Esophagus mucosa (tissue), 1 donor: ENCODE measurements at places on chromosomes 13 and 19.

GRCh38 chr13:57925250-57925649 lies 293.7 kb downstream of the PCDH17 start:
- no peak for ATAC-seq

GRCh38 chr13:32019612-32020233 lies 11.9 kb upstream of the FRY start:
- no peak for ATAC-seq

- no peak for ATAC-seq
Measured at GRCh38 chr13:103873725-103874124, 807.5 kb upstream of the SLC10A2 start.

GRCh38 chr13:24304620-24305019 lies 4.8 kb upstream of the C1QTNF9 start:
- no peak for ATAC-seq

DNA sequence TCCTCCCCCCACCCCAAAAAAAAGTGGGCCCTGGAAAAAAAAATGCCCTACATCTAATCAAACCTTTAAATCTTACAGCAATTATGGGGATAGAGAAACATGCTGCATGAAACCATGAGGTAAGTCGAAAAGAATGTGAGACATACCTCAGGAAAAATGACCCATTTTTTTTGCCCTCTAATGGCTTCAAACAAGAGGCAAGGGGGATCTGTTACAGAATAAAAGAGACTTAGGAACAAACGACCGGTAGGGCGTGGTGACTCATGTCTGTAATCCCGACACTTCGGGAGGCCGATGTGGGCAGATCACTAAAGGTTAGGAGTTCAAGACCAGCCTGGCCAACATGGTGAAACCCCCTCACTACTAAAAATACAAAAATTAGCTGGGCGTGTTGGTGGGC lies 8.4 kb downstream of the RGL3 start:
- ATAC-seq, result no peak

DNA sequence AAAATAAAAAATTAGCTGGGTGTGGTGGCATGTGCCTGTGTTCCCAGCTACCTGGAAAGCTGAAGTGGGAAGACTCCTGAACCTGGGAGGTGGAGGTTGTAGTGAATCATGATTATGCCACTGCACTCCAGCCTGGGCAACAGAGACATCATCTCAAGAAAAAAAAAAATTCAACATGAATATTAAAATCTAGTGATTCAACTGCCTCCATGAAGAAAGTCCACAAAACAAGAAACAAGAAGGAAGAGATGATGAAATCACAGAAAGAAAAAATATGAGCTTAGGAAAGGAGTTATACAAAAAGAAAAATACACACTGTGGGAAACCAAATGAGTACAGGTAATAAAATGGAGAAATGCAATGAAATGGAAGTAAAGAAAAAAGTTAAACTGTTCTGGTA lies 99.6 kb upstream of the SIAH3 start:
- no peak for ATAC-seq

DNA sequence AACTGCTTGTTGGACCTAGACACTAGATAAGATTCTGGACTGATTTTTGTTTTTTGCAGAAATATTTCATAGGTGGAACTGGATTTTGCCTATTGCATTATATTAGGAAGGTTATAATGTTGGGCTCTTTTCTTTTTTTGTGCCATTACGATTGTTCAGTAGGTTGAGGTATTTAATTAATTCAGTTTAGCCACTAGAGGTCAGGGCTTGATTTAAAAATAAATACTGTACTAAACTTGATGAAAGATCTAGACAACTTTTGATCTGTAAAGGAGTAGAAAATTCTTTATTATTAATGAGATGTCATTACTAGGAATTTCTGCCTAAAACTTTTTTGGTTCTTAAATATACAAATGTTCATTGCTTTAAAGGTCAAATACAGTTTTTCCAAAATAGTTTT lies 15.2 kb upstream of the SUPT20H start:
- ATAC-seq, result no peak

GRCh38 chr13:80529734-80530133 lies 188.8 kb upstream of the SPRY2 start:
- ATAC-seq, result no peak

DNA sequence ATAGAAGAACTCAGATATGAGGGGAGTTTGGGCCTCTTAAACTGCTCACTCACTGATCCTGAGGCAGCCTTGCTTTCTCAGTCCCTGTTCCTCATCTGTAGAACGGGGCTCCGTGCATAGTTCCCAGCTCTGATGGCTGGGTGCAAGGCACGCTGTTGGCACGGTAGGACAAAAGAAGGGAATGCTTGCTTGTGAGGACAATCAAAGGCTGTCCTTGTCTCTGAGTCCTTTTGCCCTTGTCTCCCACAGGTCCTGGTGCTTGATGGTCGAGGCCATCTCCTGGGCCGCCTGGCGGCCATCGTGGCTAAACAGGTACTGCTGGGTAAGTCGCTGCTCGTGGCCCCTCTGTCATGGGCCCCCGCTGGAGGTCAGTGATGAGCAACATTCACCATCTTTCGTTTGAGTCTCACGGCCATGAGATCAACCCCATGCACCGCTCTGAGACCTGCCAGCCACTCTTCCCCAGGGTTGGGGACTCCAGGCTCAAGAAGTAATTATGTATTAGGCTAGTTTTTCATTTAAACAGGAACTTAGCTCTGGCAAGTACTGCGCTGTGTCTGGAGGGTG lies 2.3 kb downstream of the RPL13A start:
- ATAC-seq, result no peak

GRCh38 chr13:75902166-75903104 lies 266.3 kb downstream of the LMO7 start:
- ATAC-seq, result no peak

DNA sequence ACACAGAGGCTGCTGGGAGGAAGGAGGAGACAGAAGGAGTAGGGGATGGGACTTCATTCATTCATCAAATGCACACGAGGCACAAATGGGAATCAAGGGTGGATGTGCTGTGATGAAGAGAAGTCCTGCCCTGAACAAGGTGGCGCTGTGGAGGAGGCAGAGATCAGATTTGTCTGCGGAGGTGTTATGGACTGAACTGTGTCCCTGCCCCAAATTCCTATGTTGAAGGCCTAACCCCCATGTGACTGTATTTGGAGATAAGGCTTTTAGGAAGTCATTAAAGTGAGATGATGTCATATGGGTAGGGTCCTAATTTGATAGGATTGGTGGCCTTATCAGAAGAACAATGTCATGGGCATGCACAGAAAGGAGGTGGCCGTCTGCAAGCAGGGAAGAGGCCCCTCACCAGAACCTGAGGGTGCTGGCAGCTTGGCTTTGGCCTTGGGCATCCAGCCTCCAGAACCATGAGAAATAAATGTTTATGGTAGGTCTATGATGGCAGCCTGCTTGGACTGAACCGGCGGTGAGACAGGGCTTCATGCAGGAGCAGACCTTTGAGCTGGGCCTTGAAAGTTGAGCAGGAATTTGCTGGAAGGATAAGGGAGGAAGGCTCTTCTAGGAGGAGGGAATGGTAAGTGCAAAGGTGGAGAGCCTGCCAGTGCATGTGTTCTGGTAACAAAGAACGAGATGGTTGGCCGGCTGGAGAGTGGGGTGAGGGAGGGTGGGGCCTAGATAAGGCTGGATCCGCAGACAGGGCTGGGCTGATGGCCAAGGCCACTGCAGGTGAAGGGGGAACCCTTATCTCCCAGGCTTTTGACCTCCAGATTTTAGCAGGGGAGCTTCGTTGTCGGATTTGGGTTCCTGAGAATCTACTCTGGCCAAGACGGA lies 2.7 kb upstream of the CEBPA start:
- ATAC-seq, result no peak

DNA sequence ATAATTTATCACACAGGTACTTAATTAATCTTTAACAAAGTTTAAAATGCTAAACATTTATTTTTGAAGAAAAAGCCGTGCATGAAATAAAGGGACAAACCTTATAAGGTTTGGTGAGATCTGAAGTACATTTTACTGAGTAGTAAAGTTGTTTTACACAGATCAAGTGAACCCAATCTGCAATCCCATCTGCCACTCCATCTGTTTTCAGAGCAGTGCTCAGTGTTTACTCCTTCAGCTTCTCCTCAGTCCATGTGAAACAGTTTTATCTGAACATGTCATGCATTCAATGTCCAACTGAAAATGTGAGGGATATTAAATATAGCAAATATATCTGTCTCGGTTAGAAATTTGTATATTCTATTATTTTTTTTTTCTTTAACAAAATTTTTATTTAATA lies 166.8 kb downstream of the MAB21L1 start:
- no peak for ATAC-seq

DNA sequence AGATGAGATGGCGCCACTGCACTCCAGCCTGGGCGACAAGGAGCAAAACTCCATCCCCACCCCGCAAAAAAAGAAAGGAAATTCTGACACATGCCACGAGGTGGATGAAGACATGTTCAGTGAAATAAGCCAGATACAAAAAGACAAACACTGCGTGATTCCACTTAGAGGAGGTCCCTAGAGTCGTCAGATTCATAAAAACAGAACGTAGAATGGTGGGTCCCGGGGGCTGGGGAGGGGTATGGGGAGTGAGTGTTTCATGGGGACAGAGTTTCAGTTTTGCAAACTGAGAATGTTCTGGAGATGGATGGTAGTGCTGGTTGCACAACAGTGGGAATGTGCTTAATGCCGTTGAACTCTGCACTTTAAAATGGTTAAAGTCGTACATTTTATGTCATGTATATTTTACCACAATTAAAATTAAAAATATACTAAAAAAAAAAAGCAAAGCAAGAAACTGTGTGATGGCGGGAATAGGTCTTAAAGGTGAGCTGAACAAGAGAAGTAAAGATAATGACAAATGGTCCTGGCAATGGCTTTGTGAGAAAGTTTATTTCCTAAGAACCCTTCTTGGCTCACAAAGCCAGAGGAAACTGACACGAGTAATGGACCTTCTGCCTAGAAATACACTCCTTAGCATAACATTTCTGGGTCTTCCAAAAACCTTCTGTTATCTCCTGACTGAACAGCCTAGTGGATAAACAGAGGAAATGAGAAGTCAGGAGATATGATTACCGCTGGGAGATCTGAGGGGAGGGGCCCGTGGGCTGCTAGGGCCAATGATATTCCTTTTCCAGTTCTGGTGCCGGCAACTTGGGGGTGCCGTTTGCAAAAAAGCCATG lies 4.2 kb upstream of the SPC24 start:
- no peak for ATAC-seq

DNA sequence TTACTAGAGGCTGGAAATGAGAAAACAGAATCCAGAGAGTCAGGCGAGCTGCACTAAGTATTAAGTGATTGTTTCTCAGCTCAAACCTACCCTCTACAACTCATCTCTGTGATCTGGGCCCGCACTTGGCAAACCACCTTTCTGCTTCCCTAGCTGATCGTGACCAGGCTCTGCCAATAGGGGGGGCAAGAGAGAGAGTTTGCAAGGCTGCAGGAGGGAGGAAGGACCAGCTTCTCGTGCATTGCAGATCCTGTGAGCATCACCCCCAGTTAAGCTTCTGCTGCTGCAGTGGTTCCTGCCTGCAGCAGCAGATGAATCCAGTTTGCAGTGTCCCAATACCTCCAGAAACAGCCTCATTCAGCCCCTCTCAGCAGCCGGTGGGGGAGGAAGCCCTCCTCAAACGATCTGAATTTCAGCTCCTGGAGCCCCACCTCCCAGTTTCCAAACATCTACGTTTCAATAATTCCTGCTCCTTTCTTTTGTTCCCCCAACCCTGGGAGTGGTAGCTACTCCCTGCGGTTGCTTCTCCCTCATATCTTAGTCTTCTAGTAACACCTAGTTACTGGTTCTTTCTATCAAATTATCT lies 20.0 kb downstream of the XRCC1 start:
- ATAC-seq, result peak; percentile 61

DNA sequence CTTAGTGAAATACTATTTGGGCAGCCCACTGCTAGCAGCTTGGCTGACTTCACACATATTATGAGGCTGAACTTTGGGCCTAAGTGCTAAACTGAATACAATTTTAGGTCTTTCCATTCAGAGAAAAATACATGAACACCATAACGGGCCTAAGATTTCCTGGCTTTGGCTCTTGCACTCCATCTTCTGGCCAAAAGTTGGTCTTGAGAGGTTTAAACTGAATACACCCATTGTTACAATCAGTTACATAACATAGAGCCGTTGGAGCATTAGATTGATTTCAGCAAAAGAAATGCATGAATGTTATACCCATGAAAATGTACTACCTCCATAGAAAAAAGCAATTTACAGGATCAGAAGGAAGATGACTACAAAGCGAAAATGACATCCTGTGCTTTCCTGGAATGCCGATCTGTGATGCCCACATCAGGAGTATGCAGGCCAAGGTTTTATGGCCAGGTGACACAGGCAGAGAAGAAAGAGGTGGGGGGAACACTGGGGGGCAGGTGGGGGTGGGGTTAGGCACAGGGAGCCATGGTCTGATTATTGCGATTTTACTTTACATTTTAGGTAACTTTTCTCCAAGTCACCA lies 11.1 kb upstream of the SHISA2 start:
- ATAC-seq, result peak; percentile 54

GRCh38 chr19:35249848-35250711 lies 1.3 kb downstream of the LSR start:
- no peak for ATAC-seq

DNA sequence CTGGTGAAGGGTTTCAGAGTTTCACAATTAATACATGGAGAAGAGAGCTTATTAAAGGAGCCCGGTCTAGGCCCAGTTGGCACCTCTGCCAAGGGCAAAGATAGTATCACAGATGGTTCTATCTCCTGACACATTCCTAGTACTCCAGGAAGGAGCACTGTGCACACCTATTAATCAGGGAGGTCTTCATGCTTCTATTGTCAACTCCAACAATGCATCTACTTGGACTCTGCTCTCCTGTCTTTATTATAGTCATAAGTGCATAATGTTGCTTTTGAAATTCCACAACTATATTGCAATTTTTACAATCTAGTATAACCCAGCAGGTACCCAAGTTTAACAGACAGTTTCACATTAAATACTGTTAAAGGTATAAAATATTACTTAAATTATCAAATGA lies 174.5 kb upstream of the TSC22D1 start:
- ATAC-seq, result no peak

DNA sequence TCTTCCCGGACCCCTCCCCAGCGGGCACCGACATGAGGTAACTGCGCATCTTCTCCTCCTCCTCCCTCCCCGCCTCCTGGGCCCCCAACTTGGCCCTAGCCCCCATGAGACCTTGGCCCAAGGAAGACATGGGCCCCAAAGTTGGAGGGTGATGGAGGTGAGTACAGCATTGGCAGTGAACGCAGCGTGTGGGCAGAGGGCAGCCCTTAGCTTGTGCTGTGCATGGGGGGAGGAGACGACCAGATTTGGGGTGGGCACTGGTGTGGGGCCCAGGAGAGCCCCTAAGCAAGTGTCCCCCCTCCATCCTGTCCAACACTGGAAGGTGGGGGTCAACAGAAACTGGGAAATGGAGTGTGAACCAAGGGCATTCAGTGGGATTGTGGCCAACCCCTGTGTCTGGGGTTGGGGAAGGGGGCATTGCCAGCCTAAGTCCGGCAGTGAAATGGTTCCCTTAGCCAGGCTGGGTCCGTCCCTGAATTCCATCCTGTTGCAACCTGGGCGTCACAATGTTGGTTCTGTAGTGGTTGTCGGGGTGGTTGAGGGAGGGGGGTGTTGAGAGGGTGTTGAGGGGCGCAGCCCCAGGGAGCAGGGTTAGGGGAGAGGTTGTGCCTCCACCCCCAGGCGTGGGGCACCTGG lies 23.5 kb downstream of the NUMBL start:
- ATAC-seq, result no peak

GRCh38 chr19:45852983-45853382 lies 10.0 kb downstream of the SYMPK start:
- no peak for ATAC-seq
